ENCODE measurements at places on chromosomes 7 and 10.
A peak's percentile ranks its signal among the peaks of the same experiment; 100 is the strongest.

- no peak for DNase-seq
Measured at GRCh38 chr10:97914171-97914836, 64.7 kb downstream of the GOLGA7B start.

DNA sequence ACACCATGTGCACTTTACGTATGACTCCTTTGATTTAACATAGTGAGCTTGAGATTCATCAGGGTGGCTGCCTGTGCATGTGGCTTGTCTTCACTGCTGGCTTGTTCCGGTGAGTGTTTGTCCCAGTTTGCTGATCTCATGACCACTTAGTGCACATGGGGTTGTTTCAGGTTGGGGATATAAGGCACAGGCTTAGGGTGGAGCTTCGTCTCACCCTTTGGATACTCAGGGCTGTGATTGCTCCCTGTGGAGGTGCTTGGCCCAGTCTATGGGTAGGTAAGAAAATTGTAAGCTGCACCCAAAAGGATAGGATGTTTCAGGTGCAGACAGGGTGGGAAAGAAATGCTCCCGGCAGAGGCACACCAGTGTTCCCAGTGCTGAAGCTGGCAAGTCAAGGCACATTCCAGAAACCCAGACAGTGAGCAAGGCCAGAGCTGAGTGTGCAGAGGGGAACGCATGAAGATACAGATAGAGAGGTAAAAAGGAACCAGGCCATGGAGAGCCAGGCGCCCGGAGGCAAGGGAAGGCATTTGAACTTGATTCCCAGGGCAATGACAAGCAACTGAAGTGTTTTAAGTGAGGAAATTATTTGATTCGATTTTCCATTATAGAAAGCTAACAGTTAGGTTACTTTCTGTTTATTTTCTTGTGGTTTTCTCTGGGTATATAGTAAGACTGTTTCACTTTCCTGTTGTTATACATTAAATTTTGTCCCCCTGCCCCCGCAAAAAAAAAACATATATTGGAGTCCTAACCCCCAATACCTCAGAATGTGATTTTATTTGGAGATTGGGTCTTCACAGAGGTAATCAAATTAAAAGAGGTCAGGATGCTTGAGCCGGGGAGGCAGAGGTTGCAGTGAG lies 289.8 kb upstream of the KLF6 start:
- no peak for DNase-seq

GRCh38 chr7:150788474-150789269 lies 11.5 kb downstream of the TMEM176B start:
- no peak for DNase-seq

GRCh38 chr7:148135116-148135515 lies 455.4 kb upstream of the C7orf33 start:
- DNase-seq = no peak

DNA sequence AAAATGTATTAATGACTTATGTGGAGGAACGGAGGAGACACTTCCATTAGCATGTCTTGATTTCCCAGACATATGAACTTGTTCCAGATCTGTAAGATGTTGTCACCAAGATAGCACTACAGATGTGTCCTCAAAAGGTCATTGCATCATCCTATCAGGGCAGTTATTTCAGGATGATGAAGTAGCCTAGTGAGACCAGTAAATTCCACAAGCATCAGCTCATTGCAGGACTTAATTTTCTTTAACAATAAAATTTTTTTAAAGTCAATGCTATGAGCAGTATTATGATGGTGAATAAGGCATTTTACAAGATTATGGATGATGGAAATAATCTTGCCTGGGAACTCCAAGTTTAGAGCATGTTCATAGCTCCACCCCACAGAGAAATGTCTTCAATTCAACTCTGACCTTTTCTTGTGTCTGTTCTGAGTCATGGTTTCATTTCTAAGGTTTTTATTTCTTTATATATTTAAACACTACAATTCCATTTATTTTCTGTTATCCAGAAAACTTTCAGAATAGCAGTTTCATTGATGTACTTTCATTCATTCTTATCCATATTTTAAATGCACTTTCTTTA lies 1203.3 kb upstream of the CELF2 start:
- no peak for DNase-seq

GRCh38 chr10:106680061-106680460 lies 484.4 kb downstream of the SORCS1 start:
- no peak for DNase-seq

DNA sequence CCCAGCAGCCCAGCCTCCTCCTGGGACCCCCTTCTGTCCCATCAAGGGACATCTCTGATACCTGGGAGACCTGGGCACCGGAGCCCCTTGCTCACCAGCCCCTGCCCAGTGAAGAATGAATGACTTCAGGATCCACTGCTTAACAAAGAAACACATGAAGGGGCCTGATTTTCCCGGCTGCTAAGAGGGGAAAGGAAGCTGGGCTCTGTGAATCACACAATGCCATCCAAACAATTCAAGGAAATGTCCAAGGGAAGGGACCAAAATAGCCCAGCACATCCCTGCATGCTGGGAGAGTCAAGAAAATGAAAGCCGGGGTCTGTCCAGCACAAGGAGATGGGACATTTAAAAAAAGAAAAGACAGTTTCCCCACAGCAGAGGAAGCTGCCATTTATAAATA lies 128.7 kb upstream of the JCAD start:
- peak; percentile 79 for DNase-seq

DNA sequence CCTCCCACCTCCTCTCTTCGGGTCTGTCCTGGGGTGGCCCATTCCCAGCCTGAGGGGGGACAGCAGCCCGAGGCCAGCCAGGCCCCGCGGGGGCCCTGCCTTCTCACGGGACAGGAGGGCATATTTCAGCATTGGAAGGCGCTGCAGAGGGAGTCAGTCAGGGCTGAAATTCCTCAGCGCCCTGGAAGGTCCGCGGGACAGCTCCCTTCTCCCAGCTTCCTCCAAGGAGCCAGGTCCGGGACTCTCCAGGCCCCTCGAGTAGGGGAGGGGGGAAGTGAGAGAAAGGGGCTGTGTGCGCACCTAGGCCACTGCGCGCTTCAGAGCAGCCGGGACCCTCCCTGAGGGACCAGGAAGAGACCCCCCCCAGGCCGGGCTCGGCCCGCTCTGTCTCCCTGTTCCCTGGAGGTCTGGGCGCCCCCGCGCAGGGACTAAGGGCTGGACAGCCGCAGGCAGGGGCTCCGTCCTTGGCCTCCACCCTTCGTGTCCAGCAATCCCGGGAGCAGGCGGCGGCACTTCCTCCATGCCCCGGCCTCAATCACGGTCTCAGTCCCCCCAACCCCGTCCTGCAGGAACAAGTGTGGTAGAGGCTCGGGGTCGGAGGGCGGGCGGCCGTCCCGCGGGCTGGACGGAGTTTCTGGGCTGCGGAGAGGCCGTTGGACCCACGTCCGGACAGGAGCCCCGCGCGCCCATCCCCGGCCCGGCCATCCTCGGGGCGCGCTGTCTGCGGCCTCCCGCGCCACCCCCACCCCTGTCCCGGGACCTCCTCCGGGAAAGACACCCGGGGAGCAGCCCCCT lies 6.0 kb upstream of the ELFN1 start:
- no peak for DNase-seq

GRCh38 chr10:96747734-96748550 lies 27.6 kb upstream of the PIK3AP1 start:
- DNase-seq = no peak

- no peak for DNase-seq
Measured at GRCh38 chr7:30824821-30825720, 53.9 kb downstream of the MINDY4 start.

DNA sequence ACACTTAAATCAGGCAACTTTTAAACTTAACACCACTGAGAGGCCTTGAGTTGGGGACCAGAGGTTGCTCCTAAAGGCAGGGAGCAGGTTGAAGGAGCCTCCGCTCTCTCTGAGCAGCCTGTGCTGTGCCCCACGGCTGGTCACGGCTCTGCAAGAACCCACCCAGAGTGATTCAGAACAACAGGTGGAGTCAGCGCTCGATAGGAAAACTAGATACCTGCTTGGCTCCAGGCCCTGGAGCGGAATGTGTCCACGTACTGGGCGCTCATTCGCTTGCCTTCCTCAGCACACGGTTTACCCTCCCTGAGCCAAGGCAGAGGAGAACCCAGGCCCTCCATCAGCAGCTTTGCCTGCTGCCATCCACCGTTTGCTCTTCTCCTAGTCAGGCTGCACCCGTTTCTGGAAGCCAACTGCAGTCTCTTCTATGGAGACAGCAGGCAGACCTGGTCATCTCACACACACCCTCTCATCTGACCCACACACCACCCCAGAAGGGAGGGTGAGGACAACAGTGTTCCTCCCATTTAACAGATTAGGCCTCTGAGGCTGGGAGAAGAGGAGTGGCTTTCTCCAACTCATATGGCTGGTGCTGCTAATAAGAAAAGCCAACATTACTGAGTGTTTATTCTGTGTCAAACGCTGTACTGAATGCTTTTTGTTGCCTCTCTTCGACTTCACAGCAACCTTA lies 37.6 kb upstream of the PDCD4 start:
- no peak for DNase-seq

- DNase-seq = no peak
Measured at GRCh38 chr10:86346799-86347665, 19.6 kb downstream of the GRID1 start.

- DNase-seq = no peak
Measured at GRCh38 chr10:3020311-3020710, 47.0 kb upstream of the PFKP start.

- DNase-seq = no peak
Measured at GRCh38 chr10:78292982-78293865, 259.6 kb downstream of the RPS24 start.

DNA sequence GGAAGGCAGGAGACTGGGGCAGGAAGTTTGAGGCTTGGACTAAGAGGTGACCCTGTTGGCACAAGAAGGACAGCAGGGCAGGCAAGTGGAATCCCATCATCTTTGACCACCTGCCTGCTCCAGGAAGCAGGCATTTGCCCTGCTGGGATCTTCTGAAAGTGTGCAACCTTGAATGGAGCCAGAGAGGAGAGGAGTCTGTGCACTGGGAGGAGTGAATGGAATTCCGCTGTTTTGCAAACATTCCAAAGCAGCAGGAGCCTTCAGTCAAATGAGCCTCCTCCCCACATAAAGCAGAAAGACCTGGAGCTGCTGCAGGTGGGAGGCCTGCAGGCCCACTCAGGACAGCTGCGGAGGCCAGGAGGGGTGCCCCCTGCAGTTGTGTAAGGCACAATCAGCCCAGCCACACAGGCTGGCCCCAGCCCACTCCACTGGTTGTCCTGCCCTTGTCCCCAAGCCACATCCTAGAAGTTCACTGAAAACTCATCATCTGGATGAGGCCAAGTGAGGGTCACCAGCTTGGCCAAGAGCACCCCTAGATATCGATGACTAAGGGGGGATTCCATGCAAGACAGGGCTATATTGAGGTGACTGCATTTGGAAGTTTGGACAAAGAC lies 249.5 kb downstream of the RPS24 start:
- DNase-seq = no peak

- no peak for DNase-seq
Measured at GRCh38 chr7:70733090-70733489, 398.9 kb upstream of the GALNT17 start.

GRCh38 chr10:43781480-43782361 lies 133.0 kb upstream of the ZNF32 start:
- no peak for DNase-seq

GRCh38 chr7:113294750-113295149 lies 176.4 kb upstream of the SMIM30 start:
- DNase-seq = no peak

DNA sequence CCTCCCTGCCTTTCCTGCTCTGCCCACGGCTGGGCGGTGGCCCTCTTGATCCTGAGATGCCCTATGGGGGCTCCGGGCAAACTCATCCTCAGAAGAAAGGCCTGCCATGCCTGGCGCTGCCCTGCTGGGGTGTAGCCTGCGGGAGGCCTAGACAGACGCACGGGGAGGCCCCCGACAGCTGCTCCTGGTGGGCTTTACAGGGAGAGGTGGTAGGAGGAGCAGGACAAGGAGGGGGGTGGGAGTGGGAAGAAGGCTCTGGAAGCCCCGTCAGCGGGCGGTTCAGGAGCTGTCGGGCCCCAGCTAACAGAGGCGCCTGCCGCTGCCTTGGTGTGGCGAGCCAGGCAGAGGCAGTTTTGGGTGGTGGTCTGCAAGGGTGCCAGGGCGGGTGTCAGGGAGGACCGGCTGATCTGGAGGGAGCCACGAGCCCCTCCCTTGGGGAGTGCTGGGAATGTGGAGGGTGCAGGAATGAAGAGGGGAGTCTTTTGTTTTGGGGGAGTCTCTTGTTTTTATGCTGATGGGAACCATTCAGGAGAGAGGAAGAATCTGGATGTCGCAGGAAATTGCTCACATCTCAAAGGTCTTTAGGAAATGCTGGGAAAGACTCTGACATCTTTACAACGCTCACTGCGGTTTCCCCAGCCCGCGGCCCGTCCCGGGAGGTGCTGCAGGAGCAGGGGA lies 63.5 kb downstream of the CFAP46 start:
- no peak for DNase-seq

DNA sequence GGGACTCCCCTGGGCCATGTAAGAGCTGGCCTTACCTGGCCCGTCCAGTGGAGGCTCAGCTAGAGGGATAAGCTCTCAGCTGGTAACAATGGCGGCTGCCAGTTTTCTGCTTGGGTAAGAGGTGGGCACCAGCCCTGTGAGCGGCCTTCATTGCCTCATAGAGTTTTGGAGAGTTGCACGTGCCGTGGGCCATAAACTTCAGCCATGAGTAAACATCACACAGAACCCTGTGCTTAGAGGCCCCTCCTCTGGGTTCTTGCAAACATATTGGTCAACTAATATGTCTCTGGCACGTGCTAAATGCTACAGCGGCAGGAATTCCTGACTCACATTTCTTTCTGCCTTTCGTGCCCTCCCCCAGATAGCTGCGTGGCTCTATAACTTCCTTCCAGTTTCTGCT lies 103.9 kb upstream of the LEP start:
- DNase-seq = no peak

- DNase-seq = no peak
Measured at GRCh38 chr10:127734753-127735152, 2.2 kb upstream of the FOXI2 start.

DNA sequence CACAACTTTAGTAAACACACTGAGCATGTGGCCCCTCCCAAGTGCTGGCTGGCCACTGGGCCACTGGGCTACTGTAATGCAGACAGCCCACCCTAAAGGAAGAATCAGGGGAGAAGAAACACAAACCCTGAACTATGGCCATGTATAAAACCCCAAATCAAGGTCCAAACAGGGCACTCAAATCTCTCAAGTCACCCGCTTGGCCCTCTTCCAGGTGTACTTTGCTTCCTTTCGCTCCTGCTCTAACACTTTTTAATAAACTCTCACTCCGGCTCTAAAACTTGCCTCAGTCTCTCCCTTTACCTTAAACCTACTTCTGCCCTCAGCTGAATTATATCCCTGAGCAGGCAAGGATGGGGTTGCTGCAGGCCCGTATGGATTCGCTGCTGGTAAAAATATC lies 72.6 kb downstream of the TPK1 start:
- DNase-seq = no peak

DNA sequence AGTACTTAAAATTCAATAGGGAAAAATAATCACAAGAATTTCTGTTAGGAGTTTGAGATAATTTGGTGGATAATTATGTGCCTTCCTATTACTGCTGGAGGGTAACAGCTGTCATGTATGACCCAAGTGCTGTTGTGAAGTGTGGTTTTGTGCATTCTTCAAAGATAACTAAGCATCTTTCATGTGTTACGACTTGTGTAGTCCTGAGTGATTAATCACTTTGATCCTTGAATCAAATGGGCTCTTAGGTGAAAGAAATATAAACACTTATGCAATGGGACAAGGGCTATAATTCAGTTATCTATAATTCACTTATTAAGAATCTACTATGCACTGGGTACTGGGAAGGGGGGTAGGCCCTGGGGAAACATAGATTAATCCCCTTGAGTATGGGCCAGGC lies 89.0 kb downstream of the CH25H start:
- DNase-seq = no peak

GRCh38 chr7:128448751-128449302 lies 6.9 kb upstream of the HILPDA start:
- DNase-seq = no peak
